Foreskin keratinocyte (primary cell): ENCODE measurements at places on chromosomes 6 and 20. TPM values are rescaled to one million over a fixed set of nuclear protein-coding genes. Genes with fewer than 3 reads are reported as not detected.

- DNase-seq: no peak
Observed at GRCh38 chr6:169620171-169621130, 81.4 kb downstream of the WDR27 start.

- DNase-seq: no peak
Observed at GRCh38 chr6:22249711-22250350, 47.0 kb downstream of the PRL start.

GRCh38 chr6:12163744-12164507 is 126.2 kb upstream of the EDN1 start:
- DNase-seq: no peak

GRCh38 chr20:14972256-14972655 is 634.8 kb upstream of the FLRT3 start:
- DNase-seq: no peak

TMC2 gene
- total RNA-seq: not detected in 2 replicates

- no peak for DNase-seq
Observed at GRCh38 chr6:41505122-41506049, 40.8 kb upstream of the FOXP4 start.

RALGAPB gene
- 25.9 and 30.9 TPM in 2 replicates for total RNA-seq

KIAA0408 gene
- total RNA-seq: 0.03 TPM in 1 of 2 replicates, not detected in the other

GRCh38 chr6:158399040-158399700 is 86.9 kb downstream of the TULP4 start:
- DNase-seq: no peak

DNA sequence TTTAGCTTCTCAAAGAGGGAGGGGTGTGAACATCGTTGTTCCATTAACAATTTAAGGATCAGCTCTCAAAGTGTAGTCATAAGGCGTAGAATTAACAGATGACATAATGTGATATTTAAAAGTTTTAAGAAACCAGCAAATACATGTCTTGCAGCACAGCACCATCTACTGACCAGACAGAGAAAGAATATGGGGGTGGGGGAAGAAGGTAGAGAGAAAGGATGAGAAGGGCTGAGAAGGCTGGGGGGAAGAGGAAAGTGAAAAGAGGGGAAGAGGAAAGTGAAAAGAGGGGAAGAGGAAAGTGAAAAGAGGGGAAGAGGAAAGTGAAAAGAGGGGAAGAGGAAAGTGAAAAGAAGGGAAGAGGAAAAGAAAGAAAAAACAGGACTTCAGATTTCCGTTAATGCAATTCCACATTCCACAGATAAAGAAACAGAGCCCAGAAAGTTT is 80.9 kb downstream of the HAO1 start:
- peak; percentile 72 for DNase-seq

GRCh38 chr6:140269591-140270165 is 895.2 kb upstream of the CITED2 start:
- DNase-seq: peak; percentile 33

MAP7 gene
- total RNA-seq: 20.8 and 25.4 TPM in 2 replicates

GRCh38 chr6:5728351-5729079 is 278.2 kb downstream of the NRN1 start:
- no peak for DNase-seq

GRCh38 chr20:23165964-23166363 is 79.8 kb upstream of the CD93 start:
- no peak for DNase-seq

BNIP5 gene
- total RNA-seq: not detected in 2 replicates

DNA sequence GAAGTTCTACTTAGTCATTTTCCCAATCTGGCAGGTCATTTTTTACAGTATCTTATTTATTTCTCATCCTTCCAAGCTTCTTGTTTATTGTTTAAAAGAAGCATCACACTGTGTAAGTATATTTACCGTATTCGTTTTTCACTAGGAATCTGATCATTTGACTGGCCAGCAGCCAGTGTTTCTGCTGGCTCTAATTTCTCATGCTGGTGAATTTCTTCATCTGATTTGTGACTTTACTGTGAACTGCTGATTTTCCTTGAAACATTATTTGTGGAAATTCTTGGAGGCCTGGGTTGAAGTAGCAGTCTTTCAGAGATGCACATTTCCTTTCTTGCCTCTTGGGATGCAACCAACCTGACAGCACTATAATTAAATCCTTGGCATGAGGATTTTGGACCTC is 65.9 kb downstream of the PREP start:
- no peak for DNase-seq

DNA sequence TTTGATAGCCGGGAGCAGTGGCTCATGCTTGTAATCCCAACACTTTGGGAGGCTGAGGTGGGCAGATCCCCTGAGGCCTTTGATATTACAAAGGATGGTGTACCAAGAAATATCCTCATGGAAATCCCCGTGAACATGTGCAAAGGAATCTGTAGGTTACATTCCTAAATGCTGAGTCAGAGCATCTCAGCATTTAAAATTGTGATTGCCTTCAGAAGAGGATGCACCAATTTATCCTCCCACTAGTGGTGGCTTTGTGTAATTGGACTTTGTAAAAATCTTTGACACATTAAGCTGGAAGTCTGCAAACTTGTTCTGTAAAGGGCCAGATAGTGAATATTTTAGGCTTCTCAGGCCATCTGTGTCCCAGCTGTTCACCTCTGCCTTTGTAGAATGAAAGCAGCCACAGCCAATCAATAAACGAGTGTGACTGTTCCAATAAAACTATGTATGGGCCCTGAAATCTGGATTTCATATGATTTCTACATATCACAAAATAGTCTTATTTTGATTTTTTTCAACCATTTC is 11.8 kb downstream of the TMEM14B start:
- peak; percentile 97 for DNase-seq

DNA sequence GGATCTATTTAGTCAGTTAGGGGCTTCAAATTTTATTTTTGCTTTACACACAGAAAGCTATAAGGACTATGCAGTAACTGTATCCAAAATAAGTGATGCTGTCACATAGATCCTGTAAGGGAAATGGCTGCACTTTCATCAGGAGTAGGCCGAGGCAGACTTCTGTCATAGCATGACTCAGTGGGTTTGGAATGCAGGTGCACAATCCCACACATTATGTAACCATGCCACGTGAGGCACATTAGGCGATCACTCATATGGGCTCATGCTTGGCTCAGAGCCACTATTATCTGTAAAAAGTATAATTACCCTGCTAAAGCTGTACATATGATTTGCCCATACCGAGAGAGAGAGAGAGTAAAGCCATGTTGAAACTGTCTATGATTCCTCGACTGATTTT is 1189.4 kb upstream of the EYS start:
- DNase-seq: peak; percentile 92

- DNase-seq: no peak
Observed at GRCh38 chr20:22890594-22891300, 144.4 kb upstream of the SSTR4 start.

DNA sequence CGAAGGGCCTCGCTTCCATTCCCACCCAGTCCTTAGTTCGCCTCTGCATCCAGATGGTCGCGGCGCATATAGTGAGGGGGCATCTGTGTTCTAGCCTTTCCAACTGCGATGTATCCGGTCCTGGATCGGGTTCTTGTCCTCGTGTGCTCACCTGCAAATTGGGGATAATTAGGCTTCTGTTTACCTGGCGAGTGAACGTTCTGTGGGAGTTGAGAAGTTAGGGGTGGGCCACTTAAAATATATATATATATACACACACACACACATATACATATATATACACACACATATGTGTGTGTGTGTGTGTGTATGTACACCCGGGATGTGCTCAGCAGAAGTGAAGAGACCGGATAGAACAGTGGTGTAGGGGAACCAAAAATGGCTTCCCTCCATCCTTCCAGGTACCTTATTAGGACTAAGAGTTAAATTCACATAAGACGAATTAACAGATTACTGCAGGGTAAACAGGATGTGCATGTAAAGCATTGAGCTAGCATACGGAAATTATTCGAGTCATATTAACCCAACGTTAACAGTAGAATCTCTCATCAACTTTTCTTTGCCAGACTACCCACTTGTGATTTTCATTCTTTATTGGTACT is 537 bp downstream of the CSTF1 start:
- DNase-seq: peak; percentile 13

DNA sequence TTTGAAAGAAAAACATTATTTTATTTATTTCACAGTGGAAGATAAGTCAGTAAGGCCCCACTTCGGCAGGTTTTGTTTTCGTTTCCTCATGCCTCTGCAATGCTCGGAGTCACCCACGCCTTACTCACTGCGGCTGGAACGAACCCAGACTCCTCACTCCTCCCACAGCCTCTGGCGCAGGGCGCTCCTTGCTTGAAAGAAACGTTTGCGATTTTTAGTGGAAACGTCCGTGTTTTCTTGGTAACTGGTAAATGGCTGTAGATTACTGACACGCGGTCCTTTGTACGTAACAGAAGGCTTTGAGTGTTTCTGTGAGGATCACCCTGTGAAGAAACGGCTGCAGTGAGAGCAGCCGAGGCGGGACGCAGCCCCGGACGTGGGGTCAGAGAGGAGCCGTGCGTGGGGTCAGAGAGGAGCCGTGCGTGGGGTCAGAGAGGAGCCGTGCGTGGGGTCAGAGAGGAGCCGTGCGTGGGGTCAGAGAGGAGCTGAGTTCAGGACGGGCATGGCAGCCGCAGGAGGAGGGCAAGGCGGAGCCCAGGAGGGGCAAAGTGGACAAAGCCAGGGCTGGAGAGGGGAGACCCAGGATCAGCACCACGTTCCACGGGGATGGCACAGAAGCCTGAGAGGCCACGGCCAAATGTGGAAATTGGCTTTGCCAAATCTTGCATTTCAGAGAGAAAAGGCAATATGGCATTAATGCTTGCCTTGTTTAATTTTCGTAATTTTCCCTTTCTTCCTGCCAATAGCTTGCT is 198.6 kb upstream of the THBS2 start:
- DNase-seq: peak; percentile 76

DNA sequence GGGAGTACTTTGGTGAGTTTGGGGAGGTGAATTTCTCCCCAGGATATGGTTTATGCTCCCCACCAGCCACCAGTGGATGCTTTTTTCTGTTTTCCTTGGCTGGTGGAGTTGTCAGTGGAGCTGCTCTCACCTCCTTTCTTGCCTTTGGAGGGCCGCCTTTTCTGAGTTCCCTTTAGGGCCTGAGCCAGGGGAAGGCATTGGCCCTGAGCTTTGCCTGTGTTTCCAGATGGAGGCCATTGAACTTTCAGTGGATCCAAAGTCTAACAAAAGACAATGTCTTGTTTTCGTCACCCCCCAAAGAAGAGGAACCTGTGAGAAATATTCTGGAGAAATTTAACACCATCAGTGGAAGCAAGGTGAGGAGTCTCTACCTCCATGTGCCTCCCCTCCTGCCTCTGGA is 4.4 kb upstream of the TMEM14A start:
- no peak for DNase-seq

DNA sequence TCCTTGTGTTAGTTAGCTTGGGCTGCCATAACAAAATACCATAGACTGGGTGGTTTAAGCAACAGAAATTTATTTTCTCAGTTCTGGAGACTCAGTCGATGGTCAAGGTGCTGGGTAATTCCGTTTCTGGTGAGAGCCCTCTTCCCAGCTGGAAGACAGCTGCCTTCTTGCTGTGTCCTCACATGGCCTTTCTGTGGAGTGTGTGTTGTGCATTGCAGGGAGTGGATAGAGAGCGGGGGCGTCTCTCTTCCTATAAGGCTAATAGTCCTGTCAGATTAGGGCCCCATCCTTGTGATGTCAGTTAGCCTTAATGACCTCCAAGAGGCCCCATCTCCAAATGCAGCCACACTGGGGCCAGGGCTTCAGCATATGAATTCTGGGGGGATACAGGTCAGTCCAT is 19.2 kb downstream of the CHMP4B start:
- no peak for DNase-seq

DNA sequence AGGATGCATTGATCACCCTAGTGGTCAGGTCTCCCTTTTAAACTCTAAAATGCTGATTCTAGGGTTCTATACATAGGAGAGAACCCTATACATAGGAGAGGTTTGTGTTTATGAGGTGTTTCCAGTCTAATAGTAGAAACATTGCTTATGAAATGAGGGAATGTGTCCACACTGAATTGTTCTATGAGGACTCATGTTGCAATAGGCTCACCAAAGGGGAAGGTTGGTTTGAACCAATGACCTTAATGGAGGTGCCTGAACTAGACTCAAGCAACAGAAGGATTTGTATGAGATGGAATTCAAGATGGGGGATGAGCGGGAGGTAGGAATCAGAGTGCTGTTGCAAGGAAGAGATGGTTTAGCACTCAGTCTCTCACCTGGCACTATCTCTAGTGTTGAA is 33.5 kb upstream of the UBR2 start:
- no peak for DNase-seq

SH3BGRL2 gene
- total RNA-seq: 5.7 and 8.6 TPM in 2 replicates

DNA sequence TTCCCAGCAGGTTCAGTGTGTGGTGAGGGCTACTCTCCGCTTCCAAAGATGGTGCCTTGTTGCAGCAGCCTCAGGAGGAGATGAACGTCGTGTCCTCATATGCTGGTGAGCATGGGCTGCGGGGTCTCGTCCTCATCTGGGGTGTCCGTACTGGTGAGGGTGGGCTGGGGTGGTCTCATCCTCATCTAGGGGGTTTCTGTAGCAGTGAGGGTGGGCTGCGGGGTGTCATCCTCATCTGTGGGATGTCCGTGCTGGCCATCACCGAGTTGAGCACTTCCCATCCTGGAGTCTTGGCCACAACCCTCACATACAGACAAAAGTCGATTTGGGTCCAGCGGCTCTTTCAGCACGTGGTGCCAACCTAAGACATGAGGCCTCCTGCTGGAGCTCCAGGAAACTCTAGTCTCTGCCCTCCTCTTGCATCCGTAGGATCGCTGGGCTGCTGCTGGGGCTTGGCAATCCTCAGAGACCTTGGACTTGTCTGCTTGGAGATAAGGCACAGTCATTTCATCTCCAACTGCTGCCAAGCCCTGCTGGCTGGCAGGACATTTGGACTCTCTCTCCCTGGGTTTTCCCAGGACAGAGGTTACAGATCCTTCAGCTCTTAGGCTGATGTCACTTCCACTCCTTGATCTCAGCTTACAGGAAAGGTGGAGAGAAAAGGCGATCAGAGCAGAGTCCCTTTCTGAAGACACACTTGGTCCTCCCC is 160.4 kb downstream of the PACRG start:
- no peak for DNase-seq

RBM24 gene
- total RNA-seq: 0.92 and 1.4 TPM in 2 replicates

CUL7 gene
- 12.6 and 14.4 TPM in 2 replicates for total RNA-seq

GRCh38 chr20:52405417-52405816 is 213.8 kb upstream of the ZFP64 start:
- DNase-seq: no peak
